ENCODE measurements at places on chromosomes 13 and 19.
A peak's percentile ranks its signal among the peaks of the same experiment; 100 is the strongest.

DNA sequence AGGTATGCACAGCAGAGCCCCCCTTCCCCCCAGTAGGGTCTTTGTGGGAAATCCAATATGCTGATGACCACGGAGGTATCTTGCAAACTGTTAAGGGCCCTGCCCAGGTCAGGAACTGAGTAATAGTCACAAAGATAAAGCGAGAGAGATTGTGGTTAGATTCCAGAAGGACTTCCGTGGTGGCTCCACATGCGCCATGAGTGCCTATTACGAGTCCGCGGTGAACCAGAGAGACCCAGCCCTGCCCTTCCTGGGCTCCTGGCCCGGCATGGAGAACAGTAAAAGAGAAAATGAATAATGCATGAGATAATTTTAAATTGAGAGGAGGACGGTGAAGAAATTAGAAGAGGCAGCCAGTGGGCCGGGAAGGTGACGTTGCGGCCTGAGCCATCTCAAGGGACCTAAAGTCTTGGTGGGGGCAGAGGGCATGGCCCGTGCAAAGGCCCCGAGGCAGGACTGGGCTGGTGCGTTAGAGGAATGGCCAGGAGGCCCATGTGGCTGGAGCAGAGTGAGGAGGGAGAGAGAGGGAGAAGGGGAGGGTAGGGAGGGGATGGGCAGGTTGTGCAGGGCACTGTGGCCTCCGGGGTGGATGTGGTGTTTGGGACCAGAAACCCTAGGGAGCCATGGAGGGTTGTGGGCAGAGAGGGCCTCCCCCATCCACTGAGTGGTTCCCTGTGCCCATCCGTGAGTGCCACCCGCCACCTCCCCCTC lies 46.6 kb upstream of the NFIC start:
- DNase-seq = no peak

DNA sequence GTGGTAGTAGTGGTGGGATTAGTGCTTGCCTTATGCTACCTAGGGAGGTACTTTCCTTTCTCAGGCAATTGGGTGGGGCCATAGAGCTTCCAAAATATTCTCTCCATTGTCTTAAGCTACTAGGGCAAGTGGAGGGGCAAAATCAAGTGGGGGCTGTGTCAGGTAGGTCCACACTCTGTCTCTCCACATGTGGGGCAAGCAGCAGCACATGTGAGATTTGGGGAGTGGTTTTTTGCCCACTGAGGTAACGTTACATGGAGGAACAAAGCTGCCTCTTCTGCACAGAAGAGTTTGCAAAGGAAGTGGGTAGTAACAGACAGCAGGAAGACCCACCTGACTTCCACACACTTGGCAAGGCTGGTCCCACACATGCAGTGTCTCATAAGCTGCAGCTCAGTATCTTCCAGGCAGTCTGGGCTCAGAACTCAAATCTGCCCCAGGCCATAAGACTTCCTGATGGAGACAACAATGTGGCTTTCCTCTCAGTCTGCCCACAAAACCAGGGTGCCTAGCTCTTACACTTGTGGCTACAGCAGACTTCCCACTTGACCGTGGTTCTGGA lies 1581.5 kb upstream of the PCDH20 start:
- no peak for DNase-seq

DNA sequence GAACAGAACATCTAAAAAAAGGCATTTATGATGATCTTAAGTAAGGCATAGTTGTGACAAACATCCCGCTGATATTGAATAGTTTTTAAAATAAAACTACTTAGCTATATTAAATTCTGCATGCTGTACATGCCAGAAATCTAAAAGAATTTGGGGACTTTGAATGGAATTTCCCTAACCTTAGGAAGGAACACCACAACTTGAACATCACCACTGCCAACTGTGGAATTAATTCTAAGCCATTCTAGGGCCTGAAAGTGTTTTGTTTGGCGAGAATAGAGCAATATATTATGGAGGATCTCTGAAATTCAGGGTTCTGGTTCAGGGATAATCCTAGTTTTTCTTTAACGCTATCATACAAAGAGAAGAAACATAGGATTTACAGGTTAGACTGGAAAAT lies 17.8 kb upstream of the LATS2 start:
- no peak for DNase-seq

DNA sequence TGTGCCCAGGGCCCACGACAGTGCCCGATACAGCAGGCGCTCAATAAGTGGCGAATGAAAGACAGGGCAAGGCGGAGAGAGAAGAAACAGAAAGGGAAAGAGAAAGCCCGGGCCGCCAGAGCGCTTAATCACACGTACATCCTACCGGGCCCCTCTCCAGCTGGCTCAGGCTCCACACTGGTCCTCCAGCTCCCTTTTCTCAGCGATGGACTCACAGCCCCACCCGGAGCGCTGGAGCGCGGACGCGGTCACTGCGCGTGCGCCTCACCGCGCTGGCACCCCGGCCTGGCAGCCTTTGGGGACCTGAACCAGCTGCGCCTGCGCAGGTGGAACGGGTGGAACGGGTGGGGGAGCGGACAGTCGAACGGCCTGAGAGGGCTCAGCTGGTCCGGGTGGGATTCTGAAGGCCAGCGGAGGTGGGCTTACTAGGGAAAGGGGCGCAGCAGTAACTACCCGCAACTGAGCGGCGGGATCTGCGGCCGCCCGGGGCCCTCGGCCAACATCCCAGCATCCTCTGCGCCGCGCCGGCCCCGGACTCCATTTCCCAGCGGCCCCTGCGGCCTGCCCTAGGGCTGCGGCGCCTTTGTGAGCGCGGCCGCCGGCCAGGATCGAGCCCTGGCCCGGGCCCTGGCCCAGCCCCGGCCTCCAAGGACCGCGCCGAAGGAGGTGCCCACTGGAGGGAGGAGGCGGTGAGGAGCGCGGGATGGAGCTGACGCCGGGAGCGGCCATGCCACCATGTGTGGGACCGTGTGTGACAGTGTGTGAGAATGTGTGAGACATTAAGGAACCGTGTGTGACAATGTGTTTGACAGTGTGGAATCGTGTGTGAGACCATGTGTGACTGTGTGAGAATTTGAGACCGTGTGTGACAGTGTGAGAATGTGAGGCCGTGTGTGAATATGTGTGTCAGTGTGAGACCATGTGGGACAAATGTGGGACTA lies at the start of gene ZNF583:
Gene ZNF583 (plus strand): TSS at position 569 of the 941 bp plus-strand sequence. CDS start 2,783 bp downstream, outside the sequence.
- no peak for DNase-seq

- DNase-seq = no peak
These were observed 17.6 kb downstream of the ZNF296 start for GRCh38 chr19:45058622-45059159.

DNA sequence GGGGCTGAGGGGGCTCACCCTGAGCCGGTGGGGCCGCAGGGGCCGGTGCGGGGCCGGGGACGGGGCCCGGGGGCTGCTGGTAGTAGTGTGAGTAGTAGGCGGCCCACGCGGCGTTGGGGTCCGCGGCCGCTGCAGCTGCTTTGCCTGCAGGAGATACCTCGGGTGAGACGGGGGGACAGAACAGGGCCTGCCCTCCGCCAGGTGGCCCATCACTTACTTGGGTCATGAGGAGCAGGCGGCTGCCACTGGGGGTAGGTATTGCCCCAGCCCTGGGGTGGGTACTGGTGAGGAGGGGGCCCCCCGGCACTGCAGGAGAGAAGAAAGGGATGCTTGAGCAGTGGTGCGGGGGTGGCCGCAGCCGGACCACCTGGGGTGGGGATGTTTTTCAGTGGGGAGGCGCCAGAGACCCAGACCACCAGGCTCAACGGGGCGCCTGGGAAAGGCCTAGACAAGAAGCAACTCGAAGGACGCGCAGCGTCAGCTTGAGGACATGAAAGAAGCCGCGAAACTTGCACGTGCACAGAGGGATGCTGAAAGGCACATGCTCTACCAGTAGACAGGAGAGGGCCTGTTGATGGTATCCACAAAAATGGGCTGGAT lies 8.9 kb downstream of the KHSRP start:
- DNase-seq = no peak

GRCh38 chr13:100423375-100423774 lies 165.2 kb downstream of the GGACT start:
- peak; percentile 85 for DNase-seq

GRCh38 chr13:40315416-40316064 lies 350.9 kb downstream of the FOXO1 start:
- no peak for DNase-seq

DNA sequence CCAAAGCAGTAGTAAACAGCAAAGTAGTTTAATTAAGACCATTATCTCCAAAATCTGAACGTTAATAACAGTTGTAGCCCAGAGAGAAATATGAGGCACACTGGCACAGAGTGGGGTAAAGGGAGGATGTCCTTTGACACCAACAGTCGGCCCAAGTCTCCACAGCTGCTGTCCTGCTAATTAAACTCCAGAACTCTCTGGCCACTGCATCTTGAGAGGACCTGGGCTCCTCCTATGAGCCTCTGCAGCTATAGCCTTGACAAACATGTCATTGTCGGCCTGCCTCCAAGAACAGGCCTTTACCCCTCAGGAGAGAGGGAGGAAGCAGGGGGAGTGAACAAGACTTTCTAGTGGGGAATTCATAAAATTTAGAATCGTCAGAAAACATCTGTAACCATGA lies 1170.4 kb downstream of the UQCRFS1 start:
- no peak for DNase-seq

DNA sequence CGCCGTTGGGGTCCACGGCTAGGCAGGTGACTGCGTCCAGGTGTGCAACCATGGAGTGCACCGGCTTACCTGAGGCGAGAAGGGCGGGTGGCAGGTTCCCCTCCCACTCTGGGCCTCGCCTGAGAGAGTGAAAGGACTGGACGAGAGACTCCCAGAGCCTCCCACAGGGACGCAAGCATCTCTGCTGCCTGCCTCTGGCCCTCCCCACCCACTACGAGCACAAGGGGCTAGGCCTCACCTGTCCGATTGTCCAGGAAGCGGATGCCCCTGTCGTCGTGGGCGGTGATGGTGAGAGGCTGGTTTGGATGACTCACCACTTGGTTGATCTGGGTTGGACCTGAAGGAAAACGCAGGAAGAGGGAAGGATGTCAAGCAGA lies 5.1 kb upstream of the PRKD2 start:
- DNase-seq = no peak

GRCh38 chr13:30081331-30081730 lies 226.0 kb downstream of the KATNAL1 start:
- no peak for DNase-seq

DNA sequence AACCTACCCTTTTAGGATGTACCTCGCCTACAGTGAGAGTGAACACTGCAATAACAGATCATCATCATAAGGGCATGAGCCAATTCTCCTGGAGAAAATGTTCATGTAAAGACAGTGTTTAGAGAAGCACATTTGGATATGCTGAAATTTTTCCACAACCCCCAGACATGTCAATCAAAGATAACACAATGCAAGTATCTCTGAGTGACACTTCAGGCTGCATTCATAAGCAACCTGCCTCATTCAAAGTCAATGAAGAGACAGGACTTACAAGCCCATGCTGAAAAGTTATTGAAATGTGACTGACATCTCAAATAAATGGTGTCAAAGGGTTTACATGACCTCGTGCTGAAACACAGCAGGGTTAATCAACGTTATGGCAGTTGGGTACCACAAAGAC lies 102.0 kb downstream of the PCDH9 start:
- no peak for DNase-seq

GRCh38 chr13:89383891-89384290 lies 1712.7 kb downstream of the SLITRK5 start:
- DNase-seq = no peak

GRCh38 chr19:38371081-38371480 lies 3.3 kb upstream of the PSMD8 start:
- no peak for DNase-seq

- no peak for DNase-seq
These were observed 40.5 kb upstream of the TPM4 start for GRCh38 chr19:16035601-16036297.

- no peak for DNase-seq
These were observed 309.8 kb downstream of the DNAJC15 start for GRCh38 chr13:43333176-43333575.

- DNase-seq = no peak
These were observed 321.7 kb downstream of the SUCLA2 start for GRCh38 chr13:47679401-47679800.

DNA sequence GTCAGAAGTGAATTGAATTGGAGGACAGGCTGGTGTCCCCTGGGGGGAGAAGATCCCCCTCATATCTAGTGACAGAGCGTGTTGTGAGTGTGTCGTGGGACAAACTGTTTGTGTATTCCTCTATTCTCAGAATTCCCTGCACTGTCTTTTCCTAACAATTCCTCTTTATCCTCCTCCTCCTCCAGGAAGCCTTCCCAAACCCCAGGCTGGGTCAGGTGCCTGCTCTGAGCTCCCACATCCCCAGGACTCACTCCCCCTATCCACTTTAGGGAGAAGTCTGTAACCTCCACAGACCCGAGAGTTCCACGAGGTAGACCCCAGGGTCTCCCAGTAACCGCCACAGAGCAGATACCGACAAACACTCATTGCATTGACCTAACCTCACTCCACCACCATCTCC lies 15.1 kb upstream of the BICRA start:
- no peak for DNase-seq

GRCh38 chr13:30816736-30817135 lies 81.4 kb downstream of the ALOX5AP start:
- no peak for DNase-seq

DNA sequence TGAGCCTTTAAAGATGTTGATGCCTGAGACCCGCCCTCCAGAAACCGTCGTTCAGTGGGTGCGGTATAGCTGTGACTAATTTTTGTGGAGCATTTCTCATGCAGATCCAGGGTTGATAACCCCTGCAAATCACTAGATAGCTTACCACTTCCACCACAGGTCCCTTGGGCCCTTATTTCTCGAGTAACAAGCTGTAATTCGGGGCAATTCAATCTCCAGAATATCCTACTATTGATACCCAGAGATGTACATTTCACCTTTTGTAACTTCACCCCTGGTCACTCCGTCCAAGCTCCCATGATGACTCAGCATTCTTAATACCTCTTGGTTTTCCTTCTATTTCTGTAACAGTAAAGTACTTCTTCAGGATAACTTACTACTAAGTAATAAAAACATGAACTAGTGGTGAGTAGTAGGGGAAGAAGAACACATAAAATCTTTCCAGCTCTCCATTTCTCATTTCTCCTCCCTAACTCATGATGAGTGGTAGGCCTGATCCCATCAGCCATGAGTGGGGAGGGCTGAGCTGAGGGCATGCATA lies 71.9 kb upstream of the UBL3 start:
- DNase-seq = no peak

- DNase-seq = no peak
These were observed 14.6 kb downstream of the CBLC start for GRCh38 chr19:44792281-44792680.

GRCh38 chr19:40262422-40262821 lies 22.7 kb downstream of the AKT2 start:
- DNase-seq = no peak

DNA sequence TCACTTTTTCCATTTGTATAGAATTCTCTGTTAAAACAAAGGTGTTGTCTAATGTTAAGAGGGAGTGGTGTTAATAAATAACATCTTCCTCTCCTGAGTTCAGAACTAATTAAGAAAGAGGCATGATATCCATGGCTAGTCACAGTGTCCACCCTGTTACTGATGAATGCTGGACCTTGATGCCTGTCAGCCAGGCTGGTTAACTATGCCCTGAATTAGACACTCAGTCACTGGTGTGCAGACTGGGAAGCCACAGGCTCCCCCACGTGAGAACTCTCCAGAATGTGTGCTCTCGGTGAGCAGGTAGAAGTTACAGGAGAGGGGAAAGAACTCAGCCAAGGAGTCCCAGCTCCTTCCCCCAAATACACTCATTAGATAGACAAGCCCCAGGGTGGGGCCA lies 56.1 kb upstream of the RNF113B start:
- no peak for DNase-seq

- peak; percentile 39 for DNase-seq
These were observed at the start of gene POLR1G for GRCh38 chr19:45406226-45407090. TSS of gene POLR1G (plus strand) at chr19:45406644. CDS start at chr19:45406697, 53 bp downstream.

Measured in SIG-M5 (cell line).